Glomerular endothelial cell (primary cell): ENCODE measurements at places on chromosomes 2 and 18. TPM values are rescaled to one million over a fixed set of nuclear protein-coding genes. Genes with fewer than 3 reads are reported as not detected.

The HES6 gene
- 6.0 and 7.2 TPM in 2 replicates for total RNA-seq

The FOXD4L1 gene
- total RNA-seq: 0.05 TPM in 1 of 2 replicates, not detected in the other

The PTRHD1 gene
- total RNA-seq: 45.5 and 46.8 TPM in 2 replicates

The CKAP2L gene
- 2.5 and 4.4 TPM in 2 replicates for total RNA-seq

The FIGN gene
- 3.0 and 4.7 TPM in 2 replicates for total RNA-seq

The ST8SIA3 gene
- total RNA-seq: not detected in 2 replicates

The SNX17 gene
- total RNA-seq: 86.8 and 108 TPM in 2 replicates

The SCN9A gene
- 9.3 and 10.0 TPM in 2 replicates for total RNA-seq

The MAP2 gene
- total RNA-seq: 8.8 and 12.9 TPM in 2 replicates

The NYAP2 gene
- not detected in 2 replicates for total RNA-seq

The MALL gene
- 94.9 and 197 TPM in 2 replicates for total RNA-seq

The DPYSL5 gene
- total RNA-seq: not detected in 2 replicates

The RGPD3 gene
- 0.05 and 0.29 TPM in 2 replicates for total RNA-seq

The CLK1 gene
- total RNA-seq: 41.5 and 54.4 TPM in 2 replicates

The RAB12 gene
- 61.5 and 63.3 TPM in 2 replicates for total RNA-seq

The MSTN gene
- not detected in 2 replicates for total RNA-seq

The KIF1A gene
- 0.97 and 1.2 TPM in 2 replicates for total RNA-seq

The CD226 gene
- total RNA-seq: under 0.01 TPM in 1 of 2 replicates, not detected in the other

The RBM43 gene
- 5.6 and 6.3 TPM in 2 replicates for total RNA-seq

The ATP9B gene
- total RNA-seq: 13.8 and 18.6 TPM in 2 replicates

The EGR4 gene
- not detected in 2 replicates for total RNA-seq

The ERICH2 gene
- not detected in 2 replicates for total RNA-seq

The ABCB11 gene
- 0.18 TPM in 1 of 2 replicates, not detected in the other for total RNA-seq

The SCN3A gene
- total RNA-seq: 0.35 and 0.63 TPM in 2 replicates

The FHL2 gene
- total RNA-seq: 115 and 138 TPM in 2 replicates

The RFTN2 gene
- 4.6 and 6.3 TPM in 2 replicates for total RNA-seq

The TMEM87B gene
- total RNA-seq: 23.6 and 27.9 TPM in 2 replicates

The RBMS1 gene
- 55.8 and 69.7 TPM in 2 replicates for total RNA-seq

The MAPRE3 gene
- 5.4 and 7.4 TPM in 2 replicates for total RNA-seq

The FOXI3 gene
- total RNA-seq: not detected in 2 replicates

The WDCP gene
- total RNA-seq: 9.1 and 10.4 TPM in 2 replicates

The SIX2 gene
- 1.8 and 10.5 TPM in 2 replicates for total RNA-seq
